Cardiac muscle cell (in vitro differentiated cells and primary cell): ENCODE measurements at places on chromosomes 2 and 18. TPM values are rescaled to one million over a fixed set of nuclear protein-coding genes. Genes with fewer than 3 reads are reported as not detected.

- peak; percentile 74 for DNase-seq
Observed at GRCh38 chr2:234289834-234290590, 206.9 kb downstream of the ARL4C start.

GRCh38 chr2:25690058-25690457 is 16.7 kb upstream of the DTNB start:
- no peak for DNase-seq

DNA sequence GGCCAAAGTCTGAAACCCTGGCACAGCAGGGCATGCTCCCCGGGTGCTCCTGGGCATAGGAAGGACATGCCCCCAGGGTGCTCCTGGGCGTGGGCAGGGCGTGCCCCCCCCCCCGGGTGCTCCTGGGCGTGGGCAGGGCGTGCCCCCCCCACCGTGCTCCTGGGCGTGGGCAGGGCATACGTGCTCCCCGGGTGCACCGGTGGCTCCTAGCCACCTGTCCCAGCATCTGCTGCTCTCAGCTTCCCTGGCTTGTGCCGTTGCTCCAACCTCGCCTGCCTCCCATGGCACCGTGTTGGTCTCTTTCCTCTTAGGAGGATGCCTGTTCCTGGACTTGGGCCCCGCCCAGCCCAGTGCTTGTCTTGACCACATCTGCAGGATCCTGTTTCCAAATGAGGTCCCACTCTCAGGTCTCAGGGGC is 95.6 kb upstream of the CTDP1 start:
- DNase-seq: no peak

CAPN14 gene
- 0.21 and 0.39 TPM in 2 replicates for total RNA-seq

DNA sequence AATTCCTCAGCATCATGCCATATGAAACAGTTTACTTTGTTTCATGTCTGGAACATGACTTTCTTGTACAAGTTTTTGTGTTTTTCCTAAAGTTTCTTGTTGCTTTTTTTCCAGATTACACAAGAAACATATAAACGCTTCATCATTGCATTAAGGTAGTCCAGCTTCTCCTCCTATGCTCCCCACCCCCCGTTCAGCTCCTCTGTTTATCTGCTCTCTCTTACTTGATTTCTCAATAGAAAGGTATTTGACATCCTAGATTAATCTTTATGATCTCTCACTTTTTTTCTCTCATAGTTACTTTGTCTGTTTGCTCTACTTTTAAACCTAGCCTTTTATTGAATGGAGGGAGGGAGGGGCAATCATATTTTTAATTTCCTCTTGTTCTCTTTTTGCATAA is 25.4 kb downstream of the SLC40A1 start:
- DNase-seq: peak; percentile 40

DNA sequence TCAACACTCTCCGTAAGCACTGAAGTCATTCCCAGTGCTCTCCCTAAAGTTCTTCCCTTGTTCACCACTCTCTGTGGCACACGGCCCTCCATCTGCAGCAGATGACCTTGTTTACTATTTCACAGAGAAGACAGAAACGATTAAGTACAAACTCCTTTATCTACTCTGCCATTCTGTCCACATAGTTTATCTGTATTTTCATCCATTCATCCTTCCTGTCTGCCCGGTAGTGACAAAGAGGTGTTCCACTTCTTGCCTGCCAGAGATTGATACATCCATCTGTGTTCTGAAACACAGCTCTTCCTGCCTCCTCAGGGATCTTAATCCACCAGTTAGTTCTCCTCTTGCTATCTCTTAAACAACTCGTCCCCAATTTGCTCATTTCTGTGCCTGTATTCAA is 77.9 kb upstream of the CD226 start:
- DNase-seq: no peak

SMYD1 gene
- total RNA-seq: 289 and 375 TPM in 2 replicates

DNA sequence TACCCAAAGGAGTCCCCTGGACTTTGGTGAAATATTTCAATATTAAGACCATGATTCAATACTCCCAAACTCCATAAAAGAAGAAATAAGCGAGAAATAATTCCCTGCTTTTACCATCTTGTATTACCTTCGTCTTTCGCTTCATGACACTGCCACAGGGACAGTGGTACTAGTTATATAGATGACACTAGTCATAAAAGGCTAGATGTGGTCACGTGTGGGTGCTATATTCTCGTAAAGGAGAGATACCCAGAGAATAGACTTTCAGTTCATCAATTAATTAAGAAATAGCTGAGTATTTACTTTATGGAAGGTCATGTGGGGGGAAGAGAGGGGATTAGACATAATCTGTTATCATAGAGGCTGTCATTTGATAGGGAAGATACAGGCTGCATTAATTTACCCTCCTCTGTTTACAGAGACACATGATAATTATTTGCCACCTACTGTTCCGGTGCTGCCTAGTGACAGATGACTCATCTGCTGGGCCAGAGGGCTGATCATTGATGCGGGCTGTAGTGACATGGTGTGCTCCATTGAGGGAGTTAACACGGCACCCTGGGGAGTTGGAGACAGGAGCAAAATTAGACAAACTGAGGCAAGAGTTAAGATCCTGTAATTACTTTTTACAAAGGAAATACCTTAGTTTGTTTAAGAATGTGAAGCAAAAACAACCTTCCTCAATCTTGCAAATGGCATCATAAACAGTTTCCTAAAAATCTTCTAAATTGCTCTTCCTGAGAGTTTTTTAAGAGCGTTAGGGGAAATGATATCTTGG is 78.2 kb upstream of the ITGB6 start:
- no peak for DNase-seq
